Stimulated activated CD4-positive, alpha-beta T cell treated with anti-CD3 and anti-CD28 coated beads, Interleukin-12 subunit alpha, Interleukin-12 subunit beta, amount 100 ng/mL, for 48 hours (primary cell): ENCODE measurements at places on chromosomes 13 and 19.

- no peak for DNase-seq
These were observed 57.9 kb downstream of the THSD1 start for GRCh38 chr13:52348071-52348470.

DNA sequence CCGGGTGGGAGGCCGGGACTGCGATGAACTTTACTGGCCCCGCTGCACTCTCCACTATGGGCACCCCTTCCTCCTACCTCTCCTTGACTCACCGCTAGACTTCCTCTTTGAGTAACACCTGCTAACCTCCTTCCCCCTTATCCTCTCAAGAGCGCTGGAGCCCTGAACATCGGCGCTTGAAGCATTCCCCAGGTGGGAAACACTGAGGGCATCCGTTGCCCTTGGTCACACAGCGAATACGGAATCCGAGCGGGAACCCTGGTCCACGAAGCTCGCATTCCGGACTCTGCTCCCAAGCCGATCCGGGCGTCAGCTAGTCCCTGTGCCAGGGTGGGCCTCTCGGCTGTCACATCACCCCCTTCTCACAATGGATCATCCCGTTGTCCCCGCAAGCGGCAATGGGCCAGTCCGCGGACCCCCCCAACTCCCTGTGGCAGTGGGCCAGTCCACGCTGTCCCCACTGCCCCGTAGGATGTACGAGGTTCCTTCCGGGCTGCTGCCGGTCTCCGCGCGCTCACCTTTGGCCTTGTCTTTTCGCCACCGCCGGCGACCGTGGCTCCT, 4.2 kb downstream of the LIPE start:
- peak; percentile 40 for DNase-seq

DNA sequence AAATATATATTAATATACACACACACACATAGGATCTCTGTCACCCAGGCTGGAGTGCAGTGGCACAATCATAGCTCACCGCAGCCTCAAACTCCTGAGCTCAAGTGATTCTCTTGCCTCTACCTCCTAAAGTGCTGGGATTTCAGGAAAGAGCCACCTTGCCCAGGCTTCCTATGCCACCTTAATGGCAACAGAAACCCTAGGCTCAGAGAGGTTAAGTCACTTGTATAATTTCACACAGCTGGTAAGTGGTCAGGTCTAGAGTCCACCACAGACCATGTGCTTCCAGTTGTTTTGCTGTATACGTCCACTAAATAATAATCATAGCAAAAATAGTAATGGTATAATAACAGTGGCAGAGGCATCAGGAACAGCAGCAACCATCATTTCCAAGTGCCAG, 1.3 kb upstream of the UPF1 start:
- DNase-seq: no peak

- DNase-seq: no peak
These were observed 58.4 kb upstream of the UQCRFS1 start for GRCh38 chr19:29271341-29271740.

DNA sequence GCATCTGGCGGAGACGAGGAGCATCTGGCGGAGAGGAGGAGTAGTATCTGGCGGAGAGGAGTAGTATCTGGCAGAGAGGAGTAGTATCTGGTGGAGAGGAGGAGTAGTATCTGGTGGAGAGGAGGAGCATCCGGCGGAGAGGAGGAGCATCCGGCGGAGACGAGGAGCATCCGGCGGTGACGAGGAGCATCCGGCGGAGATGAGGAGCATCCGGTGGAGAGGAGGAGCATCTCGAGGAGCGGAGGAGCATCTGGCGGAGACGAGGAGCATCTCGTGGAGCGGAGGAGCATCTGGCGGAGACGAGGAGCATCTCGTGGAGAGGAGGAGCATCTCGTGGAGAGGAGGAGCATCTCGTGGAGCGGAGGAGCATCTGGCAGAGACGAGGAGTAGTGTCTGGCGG, 18.6 kb downstream of the C13orf46 start:
- DNase-seq: no peak

- no peak for DNase-seq
These were observed 101.0 kb upstream of the SPRY2 start for GRCh38 chr13:80441968-80442367.

DNA sequence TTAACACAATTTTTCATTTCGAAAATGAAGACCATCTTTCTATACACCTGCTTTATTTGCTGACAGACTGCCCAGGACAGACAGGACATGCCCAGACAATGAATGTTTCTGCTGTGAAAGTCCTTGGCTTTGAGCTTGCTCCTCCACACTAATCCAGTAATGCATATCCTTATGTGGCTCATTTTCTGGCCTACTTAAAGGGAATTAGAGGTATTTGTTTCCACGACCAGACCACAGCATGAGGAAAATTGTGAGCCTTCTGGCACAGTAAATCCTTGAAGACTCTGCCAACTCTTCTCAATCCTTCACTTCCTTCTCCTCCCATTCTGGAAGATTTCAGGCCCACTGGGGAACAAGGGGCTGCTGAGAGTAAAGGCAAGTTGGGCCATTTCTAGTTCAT, 25.7 kb downstream of the CCDC70 start:
- DNase-seq: no peak

DNA sequence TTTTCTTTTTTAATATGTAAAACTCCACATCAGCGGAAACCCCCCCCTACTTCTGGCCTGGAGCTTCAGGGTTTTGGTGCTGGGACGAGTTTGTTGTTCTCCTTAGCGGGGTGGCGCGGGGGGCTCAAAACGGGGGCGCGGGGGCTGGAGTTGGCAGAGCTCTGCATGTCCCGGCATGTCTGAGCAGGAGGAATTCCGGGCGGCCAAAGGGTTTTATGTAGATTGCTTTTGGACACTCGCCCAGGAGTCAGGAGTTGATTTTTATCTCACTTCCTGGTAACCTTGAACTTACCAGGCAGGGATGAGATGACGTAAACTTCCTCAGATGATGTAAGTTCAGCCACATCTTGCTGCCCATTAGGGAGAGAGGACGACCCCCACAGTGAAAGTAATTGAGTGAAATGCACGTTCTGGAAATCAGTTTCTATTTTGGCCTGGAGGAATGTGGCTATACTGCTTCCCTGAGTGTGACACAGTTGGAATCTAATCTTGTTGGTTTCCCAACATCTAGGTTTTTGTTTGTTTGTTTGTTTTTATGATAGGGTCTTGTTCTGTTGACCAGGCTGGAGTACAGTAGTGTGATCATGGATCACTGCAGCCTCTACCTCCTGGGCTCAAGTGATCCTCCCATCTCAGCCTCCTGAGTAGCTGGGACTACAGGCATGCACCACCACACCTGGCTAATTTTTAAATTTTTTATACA, 21.0 kb upstream of the GDF15 start:
- DNase-seq: no peak

GRCh38 chr19:16386619-16387240, 62.1 kb downstream of the KLF2 start:
- no peak for DNase-seq

DNA sequence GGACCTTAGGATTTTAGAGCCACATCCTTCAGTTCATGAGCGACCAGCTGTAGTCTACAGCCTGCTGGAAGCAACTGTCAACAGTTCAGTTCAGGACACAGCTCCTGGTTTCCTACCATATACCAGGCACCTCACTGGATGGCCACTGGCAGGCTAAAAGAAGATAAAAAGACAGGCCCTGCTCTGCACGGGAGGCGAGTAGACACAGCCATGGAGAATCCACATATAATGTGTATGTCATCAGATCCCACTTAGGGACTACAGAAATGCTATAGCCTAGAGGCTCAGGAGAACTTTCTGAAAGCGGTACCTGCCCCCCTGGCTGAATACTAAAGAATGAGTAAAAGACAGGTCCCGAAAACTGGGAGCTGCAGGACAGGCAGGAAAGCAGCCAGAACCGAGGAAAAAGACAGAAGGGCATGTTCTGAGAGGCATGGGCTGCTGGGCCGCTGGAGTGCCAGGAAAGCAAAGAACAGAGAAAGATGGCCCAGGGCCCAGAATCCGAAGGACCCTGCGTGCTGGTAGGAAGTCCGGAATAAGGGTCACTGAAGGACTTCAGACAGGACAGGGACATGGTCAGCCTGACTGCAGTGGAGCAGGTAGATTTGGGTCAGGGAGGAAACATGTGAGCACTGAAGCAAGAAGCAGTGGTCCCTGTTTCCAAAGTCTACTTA, 23.5 kb downstream of the DZIP1 start:
- DNase-seq: no peak

DNA sequence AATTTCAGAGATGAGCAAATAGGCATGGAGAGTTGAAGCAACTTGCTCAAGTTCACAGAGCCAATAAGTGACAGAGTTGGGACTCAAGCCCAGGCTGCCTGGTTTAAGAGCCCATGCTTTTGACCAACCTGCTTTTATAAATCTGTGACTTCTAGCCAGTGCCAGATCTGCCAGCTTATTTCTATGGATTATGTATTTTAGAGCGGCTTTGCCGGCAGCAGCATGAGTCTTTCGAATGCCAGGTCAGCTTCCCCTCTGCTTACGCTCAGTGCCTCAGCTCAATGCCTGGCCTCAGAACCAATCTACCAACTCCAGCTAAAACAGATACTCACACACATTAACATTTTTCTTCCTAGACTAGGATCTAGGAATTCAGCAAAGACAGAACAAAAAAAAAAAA, 2.3 kb downstream of the SERPINE3 start:
- DNase-seq: no peak

DNA sequence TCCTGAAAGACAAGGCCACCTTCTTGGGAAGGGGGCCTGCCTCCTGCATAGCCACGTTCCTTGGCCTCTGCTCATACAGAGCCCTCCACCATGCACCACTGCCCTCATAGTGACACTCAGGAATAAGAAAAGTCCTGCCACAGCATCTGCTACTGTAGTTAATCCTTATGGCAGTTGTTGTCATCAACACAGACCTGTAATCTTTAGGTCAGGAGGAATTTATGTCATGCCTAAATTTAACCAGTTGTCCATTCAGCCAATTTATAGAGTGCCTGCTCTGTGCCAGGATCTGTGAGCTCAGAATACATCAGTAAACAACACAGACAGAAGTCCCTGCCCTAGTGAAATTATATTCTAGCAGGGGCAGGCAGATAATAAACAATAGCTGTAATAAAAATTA, 44.4 kb downstream of the FAM124A start:
- DNase-seq: no peak

DNA sequence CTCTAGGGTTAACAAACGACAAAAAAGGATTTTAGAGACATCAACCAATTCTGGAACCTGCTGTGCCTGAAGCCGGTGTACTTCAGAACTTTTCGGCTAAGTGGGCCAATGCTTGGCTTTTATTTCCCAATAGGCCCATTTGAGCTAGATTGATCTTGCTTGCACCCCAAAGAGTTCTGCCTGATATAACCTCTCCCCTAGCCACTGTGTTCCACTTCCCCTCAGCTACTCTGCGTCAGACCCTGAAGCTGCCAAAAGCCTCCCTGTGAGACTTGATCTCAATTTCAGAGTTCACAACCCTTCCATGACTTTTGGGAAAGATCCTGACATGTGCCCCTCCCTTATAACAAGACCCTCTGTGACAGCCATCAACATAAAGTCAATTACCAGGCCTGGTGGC, 5.6 kb upstream of the SIGLEC14 start:
- no peak for DNase-seq

GRCh38 chr13:24911133-24911908, 147.4 kb downstream of the RNF17 start:
- no peak for DNase-seq

DNA sequence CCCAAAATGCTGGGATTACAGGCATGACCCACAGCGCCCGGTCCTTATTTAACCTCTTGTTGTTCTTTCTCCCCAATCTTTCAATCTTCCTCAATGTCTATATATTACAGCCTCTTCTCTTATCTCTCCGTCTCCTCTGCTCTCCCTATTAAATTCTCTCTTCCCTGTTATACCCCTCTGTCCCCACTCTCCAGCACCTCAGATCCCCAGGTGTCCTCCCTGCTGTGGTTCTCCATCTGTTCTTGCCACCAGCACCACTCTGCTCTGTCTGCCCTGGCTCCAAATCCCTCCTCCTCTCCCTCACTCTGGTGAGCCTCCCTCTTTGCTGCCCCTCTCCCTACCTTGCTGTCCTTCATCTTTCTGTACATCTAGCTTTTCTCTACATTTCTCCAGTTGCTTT, 1.1 kb downstream of the ZNF600 start:
- DNase-seq: no peak

DNA sequence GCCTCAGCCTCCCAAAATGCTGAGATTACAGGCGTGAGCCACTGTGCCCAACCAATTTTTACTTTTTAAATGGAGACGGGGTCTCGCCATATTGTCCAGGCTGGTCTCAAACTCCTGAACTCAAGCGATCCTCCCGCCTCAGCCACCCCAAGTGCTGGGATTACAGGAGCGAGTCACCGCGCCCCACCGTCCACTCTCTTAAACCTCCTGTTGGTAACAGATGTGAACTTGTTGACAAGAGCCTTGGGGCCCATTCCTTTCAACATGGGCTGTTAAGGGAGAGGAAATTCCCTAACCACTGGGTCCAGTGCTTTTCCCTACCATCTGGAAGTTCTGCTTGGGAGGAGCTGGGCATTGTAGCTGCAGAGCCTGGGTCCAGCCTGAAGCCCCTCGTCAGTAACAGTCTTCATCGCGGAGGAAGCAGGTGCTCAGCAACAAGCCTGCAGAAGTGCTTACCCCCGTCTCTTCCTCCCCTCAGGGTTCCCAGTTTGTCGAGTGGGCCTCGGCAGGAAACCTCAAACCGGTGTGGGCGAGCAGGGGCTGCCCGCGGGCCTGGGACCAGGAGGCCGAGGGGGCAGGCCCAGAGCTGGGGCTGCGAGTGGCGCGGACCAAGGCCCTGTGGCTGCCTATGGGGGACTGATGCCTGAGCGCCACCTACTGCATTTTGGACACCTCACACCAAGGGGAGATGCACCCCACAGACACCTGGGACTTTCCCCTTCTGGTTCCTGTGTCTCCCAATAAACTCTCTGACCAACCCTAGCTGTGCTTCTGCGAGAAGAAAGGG, 4.0 kb upstream of the FLT3LG start:
- peak; percentile 59 for DNase-seq

DNA sequence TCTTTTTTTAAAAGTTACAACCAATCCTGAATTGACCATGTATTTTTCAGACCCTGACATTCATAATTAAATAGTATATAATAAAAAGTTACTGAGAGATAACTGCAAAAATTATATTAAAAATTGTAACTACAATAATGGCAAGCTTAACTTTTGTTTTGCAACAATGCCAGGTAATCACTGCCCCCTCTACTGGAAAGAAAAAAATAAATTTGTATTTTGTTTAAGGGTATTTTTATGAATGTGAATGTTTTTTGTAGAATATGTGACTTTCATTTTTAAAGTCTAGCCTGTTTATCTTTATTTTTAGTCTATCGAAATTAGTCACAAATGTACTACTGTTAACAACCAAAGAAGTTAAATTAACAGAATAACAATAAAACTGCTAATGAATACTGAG, 21.7 kb downstream of the MRPS31 start:
- DNase-seq: no peak
